ENCODE measurements at places on chromosomes 3 and 15.

- DNase-seq: no peak
Observed at GRCh38 chr15:56038707-56039106, 45.3 kb upstream of the NEDD4 start.

GRCh38 chr15:41622901-41623300 lies 37.3 kb upstream of the MGA start:
- no peak for DNase-seq

DNA sequence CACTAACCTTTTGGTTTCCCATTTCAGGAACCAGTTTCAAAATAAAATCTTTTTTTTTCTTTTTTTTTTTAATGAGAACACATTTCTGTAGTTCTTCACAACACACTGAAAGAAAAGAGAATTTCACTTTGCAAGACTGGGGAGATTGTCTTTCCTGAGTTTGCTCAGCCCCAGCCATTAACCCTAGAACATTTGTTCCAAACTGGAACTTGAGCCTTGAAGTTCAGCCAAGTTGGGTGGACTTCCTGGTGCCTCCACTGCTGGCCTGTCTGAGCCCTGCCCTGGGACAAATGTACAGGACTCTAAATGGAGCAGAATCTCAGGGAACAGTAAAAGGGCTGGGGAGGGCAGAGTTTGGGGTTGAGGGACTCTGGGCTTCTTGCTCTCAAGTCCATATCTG lies 196.4 kb upstream of the LPP start:
- DNase-seq: no peak

DNA sequence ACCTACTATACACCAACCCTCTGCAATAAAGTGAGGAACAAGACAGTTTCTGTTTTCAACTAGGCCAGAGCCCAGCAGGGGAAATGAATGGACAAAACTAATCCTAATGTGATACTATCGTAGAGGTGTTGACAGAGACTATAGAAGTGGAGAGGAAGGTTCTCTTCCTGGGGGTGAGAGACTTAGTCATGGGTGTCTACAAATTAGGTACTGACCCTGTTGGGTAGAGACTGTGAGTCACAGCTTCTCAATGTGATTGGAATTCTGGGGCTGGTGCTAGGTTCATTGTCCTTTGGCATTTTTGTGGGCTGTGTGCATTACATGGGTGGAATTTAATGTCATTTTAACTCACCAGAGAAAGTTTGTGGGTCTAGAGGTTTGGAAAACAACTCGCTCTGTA lies 79.3 kb downstream of the ADAMTSL3 start:
- no peak for DNase-seq

GRCh38 chr3:128745742-128746141 lies 19.8 kb downstream of the RAB7A start:
- no peak for DNase-seq

GRCh38 chr3:71241246-71241901 lies 342.2 kb downstream of the FOXP1 start:
- no peak for DNase-seq

- DNase-seq: no peak
Observed at GRCh38 chr3:173644086-173645082, 246.8 kb downstream of the NLGN1 start.

DNA sequence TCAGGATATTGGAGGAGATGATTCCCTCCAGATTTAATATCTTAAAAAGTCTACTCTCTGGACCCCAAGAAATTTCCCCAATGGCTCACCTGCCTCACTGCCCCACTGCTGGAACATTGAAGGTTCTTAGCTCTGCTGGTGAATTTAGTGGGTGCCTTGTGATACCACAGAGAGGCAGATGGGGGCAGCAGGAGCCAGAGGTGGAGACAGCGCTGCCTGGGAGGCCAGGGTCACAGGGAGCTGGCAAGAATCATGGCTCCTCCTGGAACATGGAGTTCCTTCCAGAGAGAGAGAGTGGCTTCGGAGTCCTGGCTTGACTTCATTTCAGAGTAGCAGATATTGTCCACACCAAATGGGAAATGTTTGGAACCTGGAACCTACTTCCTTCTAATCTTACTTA lies 263.5 kb upstream of the CFAP20DC start:
- DNase-seq: no peak

- DNase-seq: no peak
Observed at GRCh38 chr3:46337911-46338310, 16.0 kb upstream of the CCR2 start.

- no peak for DNase-seq
Observed at GRCh38 chr15:36361351-36361870, 218.0 kb upstream of the CDIN1 start.

- DNase-seq: no peak
Observed at GRCh38 chr3:127908951-127909350, 6.1 kb upstream of the KBTBD12 start.

GRCh38 chr15:60544581-60545264 lies 65.8 kb upstream of the ICE2 start:
- no peak for DNase-seq

- DNase-seq: no peak
Observed at GRCh38 chr3:127758013-127758412, 64.3 kb downstream of the MGLL start.

- peak; percentile 33 for DNase-seq
Observed at GRCh38 chr3:177050501-177051237, 146.6 kb downstream of the TBL1XR1 start.

GRCh38 chr15:81723113-81723651 lies 322.6 kb downstream of the MEX3B start:
- no peak for DNase-seq

DNA sequence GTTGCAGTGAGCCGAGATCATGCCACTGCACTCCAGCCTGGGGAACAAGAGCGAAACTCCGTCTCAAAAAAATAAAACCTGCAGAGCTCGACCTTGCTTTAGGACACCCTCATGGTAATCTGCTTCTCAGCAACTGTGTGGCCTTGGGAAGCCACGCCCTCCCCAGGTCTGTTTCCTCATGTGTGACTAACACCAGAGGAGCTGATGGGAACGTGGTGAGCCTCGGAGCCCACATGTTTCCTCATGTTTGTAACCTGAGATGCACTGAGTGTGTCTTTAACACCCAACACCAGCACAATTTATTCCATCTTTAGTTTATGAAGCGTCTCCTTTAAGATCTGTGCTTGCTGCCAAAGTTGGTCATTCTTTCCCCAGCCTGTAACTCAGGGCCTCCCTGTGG lies 142.8 kb downstream of the OCA2 start:
- no peak for DNase-seq

GRCh38 chr3:171375666-171376595 lies 84.3 kb downstream of the TNIK start:
- DNase-seq: no peak

DNA sequence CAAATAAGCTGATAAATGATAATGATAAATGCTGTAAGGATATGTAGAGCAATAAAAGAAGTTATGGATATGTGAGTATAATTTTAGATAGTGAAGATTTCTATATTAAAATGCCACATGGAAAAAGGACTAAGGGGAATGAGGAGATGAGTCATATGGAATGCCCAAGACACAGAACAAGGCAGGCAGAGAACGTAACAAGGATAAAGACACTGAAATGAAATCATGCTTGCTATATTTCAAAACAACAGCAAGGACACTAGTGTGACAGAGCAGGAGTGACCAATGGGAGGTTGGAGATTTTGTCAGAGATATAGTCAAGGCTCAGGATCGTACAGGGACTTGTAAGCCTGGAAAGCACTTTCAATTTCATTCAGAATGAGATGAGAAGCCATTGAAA lies 621.5 kb upstream of the SEMA6D start:
- no peak for DNase-seq

- DNase-seq: no peak
Observed at GRCh38 chr3:53758846-53759245, 87.4 kb downstream of the CHDH start.

DNA sequence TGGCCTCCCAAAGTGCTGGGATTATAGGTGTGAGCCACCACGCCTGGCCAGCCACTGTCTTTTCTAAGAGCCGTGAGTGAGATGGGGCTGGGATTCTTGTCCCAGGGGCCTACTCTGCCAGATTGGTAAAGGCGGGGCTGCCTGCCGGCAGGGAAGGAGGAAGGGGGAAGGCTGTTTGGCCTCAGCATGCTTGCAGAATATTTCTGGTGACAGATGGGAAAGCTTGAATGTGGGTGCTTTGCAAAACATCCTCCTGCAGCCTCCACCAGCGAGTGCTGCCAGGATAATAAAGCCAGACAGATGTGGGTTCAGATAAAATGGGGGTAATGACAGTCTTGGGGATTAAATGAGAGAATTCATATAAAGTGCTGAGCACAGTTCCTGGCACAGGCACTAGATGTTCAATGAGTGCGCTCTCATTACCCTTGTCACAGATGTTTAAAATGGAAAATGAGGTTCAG lies 19.8 kb upstream of the ACOX2 start:
- DNase-seq: no peak

- no peak for DNase-seq
Observed at GRCh38 chr3:167976516-167977361, 119.0 kb downstream of the GOLIM4 start.

GRCh38 chr3:111215481-111215880 lies 143.9 kb downstream of the NECTIN3 start:
- no peak for DNase-seq

DNA sequence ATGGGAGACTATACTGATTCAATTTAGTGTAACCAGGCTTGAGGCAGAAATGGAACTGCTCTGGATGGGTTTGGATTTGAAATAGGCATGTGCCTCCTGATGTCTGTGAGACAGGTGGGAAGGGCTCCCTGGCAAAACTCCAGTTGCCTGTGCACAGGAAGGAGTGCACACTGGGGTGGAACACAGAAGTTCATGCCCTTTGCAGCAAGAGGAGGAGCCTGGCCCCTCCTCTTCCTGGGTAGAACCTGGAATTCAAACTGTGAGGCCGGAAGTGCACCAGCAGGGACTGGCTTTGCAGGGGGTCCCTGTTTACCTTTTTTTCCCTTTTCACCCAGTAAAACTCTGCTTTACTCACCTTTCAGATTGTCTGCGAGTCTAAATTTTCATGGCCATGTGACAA lies 99.9 kb downstream of the GMPS start:
- DNase-seq: no peak

- DNase-seq: no peak
Observed at GRCh38 chr3:72288955-72289691, 504.2 kb upstream of the PROK2 start.

DNA sequence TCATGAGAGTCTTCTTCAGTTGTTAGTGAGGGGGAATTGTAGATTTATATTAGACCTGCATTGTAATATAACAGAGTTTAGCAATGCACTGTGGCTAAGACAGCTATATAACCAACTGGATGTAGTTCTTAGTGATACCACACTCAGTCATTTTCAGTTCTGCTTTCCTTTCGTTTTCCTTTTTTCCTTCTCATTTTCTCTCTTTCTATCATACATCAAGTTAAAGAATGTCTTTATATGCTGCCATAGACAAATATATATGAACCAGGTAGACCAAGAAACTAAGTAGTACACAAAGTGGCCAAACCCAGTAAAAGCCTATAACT lies 43.7 kb upstream of the CD47 start:
- DNase-seq: no peak

DNA sequence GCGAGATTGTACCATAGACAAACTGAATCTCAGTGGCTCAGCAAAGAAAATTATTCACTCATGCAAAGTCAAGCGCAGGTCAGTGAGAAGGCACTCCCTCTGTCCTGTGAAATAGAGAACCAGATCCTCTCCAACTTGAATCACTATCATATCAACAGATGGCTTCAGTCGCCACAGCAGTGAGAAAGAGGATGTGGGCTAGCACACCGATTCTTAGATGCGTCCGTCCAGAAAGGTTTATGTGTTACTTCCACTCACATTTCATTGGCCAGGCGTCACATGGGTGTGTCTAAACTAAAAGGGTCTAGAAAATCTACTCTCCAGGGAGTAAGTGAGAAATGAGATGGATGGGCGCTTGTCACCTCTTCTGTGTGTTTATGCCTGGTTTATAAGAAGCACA lies 141.6 kb upstream of the KBTBD8 start:
- DNase-seq: no peak

Measured in NCI-H748 treated with DMSO at 0.1 percent for 48 hours (cell line).